ENCODE measurements at places on chromosomes 7 and 10. TPM values are rescaled to one million over a fixed set of nuclear protein-coding genes. Genes with fewer than 3 reads are reported as not detected.

DNA sequence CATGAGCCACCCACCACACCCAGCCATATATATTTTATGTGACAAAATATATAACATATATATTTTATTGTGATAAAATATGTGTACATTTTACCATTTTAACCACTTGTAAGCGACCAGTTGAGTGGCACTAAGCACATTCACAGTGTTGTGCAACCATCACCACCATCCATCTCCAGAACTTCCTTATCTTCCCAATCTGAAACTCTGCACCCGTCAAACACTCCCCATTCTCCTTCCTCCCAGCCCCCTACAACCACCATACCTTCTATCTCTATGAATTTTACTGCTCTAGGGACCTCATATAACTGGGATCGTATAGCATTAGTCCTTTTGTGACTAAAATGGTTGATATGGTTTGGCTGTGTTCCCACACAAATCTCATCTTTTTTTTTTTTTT is 20.8 kb upstream of the CYTH3 start:
- no peaks in the 10 kb centered on the region for H3K36me3 ChIP-seq
- H3K4me1 ChIP-seq, result peaks cover 6% of the 10 kb centered on the region
- H3K27ac ChIP-seq, result no peak overlapping the region
- no peak for DNase-seq

ENO4 gene
- 0.51 TPM for total RNA-seq

DNA sequence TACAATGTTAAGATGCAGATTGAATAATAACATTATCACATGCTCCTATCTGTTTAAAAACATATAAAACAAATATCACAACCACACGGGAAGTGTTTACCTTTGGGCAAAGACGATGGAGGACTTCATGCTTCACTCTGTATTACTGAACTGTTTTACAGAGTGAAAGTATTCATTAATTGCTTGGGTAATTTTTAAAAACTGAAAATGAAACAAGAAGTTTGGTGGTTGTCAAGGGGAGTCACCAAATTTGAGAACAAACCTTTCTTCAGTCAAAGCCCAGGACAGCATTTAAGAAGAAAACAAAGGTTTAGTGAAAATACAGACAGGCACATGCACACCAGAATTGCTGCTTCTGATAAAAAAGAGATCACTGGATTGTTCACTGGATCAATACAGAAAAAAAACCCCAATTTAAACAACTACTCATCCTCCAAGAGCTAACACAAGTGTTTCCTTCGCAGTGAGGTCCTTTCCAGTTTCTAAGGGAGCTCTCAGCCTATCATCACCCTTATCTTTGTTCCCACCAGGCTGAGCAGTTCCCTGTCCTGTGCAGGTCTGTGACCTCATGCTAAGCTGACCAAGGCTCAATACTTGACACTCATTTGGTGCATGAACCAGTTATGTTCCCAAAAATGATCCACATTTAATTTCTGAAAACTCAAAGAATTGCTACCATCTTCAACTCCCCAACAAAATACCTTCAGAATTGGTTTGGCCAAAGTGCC is 8.8 kb downstream of the PARP12 start:
- no peak for DNase-seq
- H3K27me3 ChIP-seq, result no peaks in the 10 kb centered on the region
- no peaks in the 10 kb centered on the region for H3K36me3 ChIP-seq
- H3K4me3 ChIP-seq, result no peak overlapping the region
- peaks cover 3% of the 10 kb centered on the region for H3K4me1 ChIP-seq
- no peak overlapping the region for H3K27ac ChIP-seq

TMEM209 gene
- total RNA-seq, result 16.4 TPM

GRCh38 chr7:919924-920341 is 34.5 kb downstream of the ADAP1 start:
- H3K4me3 ChIP-seq, result no peak overlapping the region
- no peak for DNase-seq
- no peaks in the 10 kb centered on the region for H3K36me3 ChIP-seq
- H3K4me1 ChIP-seq, result 0 out of 2 replicates have a peak, but pooled peaks cover 3% of the 10 kb centered on the region
- no peak overlapping the region for H3K27ac ChIP-seq

- no peak overlapping the region for H3K27ac ChIP-seq
- H3K4me3 ChIP-seq, result peak overlapping the region; percentile 83
- H3K36me3 ChIP-seq, result no peaks in the 10 kb centered on the region
- no peaks in the 10 kb centered on the region for H3K27me3 ChIP-seq
Measured at GRCh38 chr7:28389504-28390395, 22.6 kb upstream of the CREB5 start.
